ENCODE measurements at places on chromosomes 4 and X. TPM values are rescaled to one million over a fixed set of nuclear protein-coding genes. Genes with fewer than 3 reads are reported as not detected.

DNA sequence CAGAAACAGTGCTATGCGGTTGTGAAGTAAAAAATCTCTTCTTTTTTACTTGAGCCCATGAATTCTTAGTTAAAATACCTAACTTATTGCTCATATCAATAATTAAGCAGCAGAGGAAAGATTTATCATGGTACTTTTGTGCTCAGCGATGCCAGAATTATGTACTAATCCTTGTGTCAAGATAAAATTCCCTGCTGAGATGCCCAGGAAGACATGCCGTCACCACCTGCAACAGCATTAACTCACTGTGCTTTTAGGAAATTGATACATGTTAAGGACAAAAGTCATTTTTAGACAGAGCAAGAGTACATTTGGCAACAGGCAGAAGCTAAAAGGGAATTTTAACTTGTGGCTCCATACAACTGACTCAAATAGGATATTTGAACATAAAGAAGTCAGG is 138.9 kb downstream of the NPNT start:
- peak; percentile 63 for DNase-seq

GRCh38 chrX:45806410-45807121 is 605.9 kb upstream of the DIPK2B start:
- DNase-seq, result peak; percentile 86

DNA sequence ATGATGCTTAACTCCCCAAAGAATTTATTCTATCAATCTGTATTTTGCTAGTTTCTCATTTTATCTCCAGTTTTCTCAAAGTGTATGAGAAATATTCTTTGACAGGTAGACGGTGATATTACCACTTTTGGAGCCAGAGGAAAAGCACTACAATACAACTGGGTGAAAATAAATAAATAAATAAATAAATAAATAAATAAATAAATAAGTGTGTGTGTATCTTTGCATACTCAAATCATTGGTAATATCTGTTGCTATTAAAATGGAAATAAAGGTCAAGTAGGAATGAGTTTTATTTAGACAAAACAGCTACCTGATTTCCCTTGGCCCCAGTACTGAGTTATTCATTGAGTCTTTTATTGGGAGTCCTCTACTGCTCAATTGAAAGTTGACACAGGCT is 114.3 kb downstream of the RBMX2 start:
- DNase-seq, result no peak

DNA sequence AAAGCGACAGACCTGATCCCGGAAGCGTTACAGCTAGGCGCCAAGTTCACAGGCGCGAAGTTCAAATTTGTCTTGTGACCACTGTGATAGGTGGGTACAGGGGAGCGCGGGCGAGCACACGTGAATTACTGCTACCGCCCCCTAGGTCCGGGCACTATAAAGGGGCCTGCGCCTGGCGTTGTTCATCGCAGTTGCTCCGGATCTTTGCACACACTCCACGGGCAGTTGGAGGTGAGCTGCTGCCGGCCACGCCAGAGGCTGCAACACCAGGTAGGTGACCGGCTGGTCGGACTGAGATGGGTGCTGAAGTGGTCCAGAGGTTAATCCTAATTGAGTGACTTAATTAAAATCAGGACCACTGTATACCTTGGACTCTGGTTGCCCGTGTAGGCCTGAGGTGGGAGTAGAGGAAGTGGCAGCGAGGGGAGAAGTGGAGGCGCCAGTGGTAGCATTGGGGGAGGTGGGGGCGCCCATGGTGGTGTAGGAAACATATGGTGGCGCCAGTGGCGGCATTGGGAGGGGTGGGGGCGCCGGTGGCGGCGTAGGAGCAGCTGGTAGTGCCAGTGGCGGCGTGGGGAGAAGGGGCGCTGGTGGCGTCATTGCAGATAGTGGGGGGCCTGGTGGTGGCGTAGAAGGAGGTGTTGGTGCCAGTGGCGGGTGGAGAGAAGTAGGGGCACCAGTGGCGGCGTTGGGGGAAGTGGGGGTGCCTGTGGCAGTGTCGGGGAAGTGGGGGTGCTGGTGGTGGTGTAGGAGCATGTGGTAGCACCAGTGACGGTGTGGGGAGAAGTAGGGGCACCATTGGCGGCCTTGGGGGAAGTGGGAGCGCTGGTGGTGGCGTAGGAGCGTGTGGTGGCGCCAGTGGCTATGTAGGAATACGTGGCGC is at the start of gene GCNA:
GCNA (plus strand) TSS at position 185 of the 883 bp plus-strand sequence. CDS start 2,385 bp downstream, outside the sequence.
- no peak for DNase-seq

FAM184B gene
- total RNA-seq, result 3.1 TPM

DNA sequence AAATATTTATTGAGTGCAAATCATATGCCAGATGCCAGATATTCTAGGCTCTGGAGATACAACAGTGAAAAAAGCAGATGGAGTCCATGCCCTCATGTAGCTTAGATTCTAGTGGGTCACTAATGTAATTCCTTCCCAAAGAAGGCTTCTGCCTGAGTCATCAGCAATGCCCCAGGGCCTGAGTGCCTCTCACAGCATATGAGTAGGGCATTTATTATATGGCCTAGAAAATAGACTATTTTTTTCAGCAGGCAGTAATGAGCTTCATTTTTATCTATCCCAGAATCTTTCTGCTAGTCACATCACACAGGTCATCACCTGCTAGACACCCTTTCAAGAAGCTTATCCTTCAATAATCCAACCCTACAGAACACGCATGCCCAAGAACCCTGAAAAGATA is 22.3 kb downstream of the TMEM31 start:
- DNase-seq, result no peak

Data from umbilical cord (tissue), 2 donors.